Urinary bladder (tissue), 4 donors: ENCODE measurements at places on chromosomes 4 and X. TPM values are rescaled to one million over a fixed set of nuclear protein-coding genes. Genes with fewer than 3 reads are reported as not detected.

GRCh38 chr4:184762100-184762499 is 28.2 kb upstream of the CENPU start:
- no peak for DNase-seq

- DNase-seq = no peak
Measured at GRCh38 chr4:36533944-36534343, 252.5 kb downstream of the DTHD1 start.

DNA sequence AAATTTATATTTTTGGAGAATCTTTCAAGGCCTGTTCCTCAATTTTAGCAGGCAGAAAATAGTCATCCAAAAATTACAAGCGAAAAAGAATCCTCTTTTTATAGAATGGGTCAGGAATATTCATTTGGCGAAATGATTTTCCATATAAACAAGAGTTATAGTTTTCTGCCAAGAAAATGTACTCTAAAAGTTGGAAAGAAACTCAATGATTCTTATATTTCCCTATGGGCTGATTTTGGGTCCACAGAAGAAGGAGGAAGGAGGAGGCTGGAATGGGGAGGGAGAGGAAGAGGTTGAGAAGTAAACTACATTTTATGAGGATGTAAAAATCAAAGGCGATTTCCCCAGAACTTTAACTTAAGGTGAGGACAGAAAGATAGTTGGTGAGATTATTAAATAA is 159.3 kb downstream of the DCAF12L1 start:
- DNase-seq = no peak

DNA sequence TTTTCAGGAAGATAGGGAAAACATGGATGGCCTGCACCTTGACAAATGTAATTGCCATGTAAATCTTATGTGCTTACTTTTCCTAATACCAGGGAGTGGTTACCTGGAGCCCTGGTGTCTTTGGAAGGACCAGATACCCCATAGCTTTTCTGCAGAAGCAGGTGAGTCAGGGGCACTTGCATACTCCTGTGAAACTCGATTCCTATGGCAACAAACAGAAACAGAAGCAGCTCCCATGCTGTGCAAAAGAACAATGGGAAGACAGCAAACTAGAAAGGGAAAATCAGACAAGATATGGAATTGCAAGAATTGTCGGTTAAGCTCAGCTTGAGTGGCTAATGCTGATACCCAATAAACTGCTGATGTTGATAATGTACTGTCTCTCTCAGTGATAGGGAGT is 117.4 kb upstream of the AFF2 start:
- no peak for DNase-seq

DNA sequence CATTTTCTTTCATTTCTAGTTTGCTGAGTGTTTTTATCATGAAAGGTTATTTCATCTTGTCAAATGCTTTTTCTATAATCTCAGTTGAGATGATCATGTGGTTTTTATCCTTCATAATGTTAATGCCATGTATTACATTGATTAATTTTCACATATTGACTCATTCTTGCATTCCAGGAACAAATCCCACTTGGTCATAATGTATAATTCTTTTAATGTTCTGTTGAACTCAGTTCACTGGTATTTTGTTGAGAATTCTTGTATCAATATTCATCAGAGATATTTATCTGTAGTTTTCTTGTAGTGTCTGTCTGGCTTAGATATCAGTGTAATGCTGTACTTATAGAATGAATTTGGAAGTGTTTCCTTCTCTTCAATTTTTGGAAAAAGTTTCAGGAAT is 16.7 kb upstream of the LHFPL1 start:
- no peak for DNase-seq

- DNase-seq = no peak
Measured at GRCh38 chr4:139957986-139958738, 195.8 kb downstream of the MAML3 start.

GRCh38 chr4:48778431-48779094 is 1.5 kb downstream of the FRYL start:
- DNase-seq = no peak

DNA sequence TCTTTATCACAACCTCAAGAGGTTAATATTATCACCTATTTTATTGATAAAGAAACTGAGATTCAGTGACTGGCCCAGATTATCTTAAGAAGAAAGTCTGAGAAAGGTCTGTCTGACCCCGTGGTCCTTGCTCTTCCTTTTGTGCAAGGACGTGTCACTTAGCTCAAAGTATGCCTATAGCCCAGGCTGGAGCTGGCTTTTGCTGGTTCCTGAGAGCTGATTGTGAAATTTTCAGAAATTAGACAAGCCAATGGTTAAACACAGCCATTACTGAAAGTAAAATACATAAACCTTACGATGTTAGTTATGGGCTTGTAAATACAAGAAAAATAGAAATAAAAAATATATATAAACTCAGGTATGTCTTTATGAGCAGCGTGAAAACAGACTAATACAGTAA is 70.1 kb downstream of the CHRNA9 start:
- no peak for DNase-seq

DNA sequence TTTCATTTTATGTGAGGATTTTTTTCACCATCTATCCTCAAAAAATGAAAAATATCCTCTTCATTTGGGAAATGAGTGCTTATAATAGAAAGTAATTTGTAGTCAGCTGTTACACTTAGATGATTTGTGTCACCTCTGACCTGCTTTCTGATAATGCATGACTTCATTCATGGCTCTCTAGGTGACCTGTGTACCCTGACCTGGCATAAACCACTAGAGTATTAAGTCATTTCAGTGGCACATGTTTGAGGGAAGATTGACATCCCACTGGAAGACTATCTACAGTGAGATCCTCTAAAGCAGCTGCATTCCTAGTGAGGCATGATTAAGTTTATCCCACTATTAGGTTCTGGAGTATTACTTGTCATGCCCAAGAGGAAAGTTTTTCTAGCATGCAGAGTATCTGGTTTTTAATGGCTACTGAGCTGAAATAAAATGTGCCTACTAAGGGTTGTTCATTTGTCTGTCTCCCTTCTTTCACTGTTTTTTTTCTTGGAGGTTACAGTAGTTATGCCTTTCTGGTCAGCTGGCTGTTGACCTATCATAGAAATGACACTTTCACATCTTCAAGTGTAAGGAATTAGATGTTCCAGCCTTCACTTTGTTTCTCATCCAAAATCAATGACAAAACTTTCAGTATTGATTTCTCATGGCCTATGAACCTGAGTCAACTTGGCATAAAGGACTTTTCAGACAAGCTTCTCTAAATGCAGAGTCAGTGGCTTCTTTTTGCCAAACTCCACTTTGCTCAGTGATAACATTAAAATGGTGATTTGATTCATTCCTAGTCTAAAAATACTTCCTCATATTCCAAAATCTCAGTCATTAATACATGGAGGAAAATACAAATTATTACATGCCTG is 33.1 kb downstream of the TET2 start:
- DNase-seq = no peak

DNA sequence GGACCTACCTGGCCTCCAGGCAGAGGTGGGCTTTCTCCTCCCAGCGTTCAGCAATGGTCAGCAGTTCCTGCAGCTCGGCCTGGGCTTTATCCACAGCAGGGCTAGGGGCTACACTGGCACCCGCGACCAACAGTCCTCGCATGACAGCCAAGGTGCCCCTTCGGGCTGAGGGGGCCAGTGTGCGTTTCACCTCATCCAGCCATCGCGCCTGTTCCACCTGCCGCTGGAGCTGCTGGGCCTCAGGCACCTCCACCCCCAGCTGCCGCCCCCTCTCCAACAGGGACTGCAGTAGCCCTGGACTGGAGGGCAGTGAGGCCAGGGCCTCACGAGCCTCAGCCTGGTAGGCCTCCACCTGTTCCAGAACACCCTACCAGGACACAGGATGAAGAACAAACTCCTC is 28.3 kb downstream of the KDM5C start:
- no peak for DNase-seq

- no peak for DNase-seq
Measured at GRCh38 chr4:88010966-88011365, 3.5 kb downstream of the PKD2 start.

The UGT2B17 gene
- polyA plus RNA-seq = not detected

The F11 gene
- polyA plus RNA-seq = 0.04 TPM

The FRMPD3 gene
- polyA plus RNA-seq = 0.95 TPM

GRCh38 chr4:82216219-82216618 is 157.6 kb downstream of the HNRNPD start:
- no peak for DNase-seq

The PDGFRA gene
- polyA plus RNA-seq = 189 TPM

The MAGEA11 gene
- not detected for polyA plus RNA-seq

The ZMAT1 gene
- 3.6 TPM for polyA plus RNA-seq

DNA sequence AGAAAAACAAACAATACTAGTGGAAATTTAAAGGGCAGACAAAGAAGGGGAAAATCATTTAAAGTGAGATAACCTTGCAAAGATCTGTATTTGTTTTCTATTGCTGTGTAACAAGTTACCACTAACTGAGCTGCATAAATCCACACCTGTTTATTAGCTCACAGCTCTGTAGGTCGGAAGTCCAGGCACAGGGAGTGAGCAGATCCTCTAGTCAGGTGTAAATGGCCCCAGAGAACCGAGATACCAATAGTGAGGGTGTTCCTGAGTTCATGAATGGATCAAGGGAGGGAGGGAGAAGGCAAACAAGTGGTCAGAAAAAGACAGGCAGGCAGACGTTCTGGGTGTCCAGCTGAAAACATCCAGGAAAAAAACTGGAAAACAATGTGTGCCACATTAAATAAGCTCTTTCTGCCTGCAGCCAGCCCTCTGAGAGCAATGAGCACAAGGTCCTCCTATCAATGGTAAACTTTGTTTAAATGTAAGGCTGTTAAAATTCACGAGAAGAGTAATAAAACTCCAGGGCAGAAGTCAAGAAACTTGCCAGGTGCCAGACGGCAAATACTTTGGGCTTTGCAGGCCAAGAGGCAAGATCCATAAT is 25.0 kb downstream of the ADGRA3 start:
- DNase-seq = no peak

The GAGE12J gene
- polyA plus RNA-seq = not detected

DNA sequence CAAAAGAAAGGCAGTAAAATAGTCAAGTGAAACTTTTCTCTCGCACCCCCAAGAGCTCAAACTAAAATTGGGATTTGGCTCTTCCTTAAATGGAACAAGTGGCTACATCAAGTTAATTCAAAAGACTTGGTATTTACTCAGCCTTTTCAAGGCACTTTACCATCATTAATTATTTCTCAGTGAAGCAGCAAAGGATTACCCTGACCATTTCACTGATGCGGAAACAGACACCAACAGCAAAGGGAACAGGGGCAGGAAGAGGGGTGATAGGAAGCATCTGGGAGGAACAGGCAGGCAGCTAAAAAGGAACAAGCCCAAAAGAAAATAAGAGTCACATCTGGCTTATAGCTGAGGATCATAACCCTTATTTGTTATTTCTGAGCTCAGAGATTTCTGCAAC is 2.7 kb downstream of the SCML2 start:
- DNase-seq = no peak

DNA sequence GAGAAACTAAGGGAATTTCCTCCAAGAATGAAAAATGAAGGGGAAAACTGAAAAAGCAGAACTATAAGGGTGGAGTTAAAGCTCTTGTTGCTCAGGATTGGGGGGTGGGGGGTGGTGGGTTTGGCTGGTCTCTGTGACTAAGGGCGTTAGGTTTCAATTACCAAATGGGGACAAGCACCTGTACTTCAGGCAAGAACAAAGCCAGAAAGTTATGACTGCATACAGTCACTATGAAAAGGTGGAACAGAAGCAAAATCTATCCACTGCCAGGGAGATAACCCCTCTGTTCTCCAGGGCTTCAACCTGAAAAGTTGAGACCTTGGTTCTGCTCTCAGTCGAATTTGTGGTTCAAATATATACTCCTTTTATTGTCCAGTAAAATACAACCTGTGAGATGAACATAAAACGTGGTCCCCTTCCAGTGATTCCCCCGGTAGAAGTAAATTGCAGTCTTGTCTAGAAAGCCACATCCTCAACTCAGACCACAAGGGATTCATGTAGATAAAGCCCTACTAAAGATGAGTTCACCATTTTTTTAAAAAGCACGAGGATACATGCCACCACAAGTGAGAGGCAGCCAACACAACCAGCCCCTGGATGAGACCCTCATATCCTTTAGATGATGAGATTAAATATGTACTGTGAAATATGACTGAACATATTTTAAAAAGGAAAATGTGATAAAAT is 257.1 kb upstream of the RPS6KA3 start:
- no peak for DNase-seq

DNA sequence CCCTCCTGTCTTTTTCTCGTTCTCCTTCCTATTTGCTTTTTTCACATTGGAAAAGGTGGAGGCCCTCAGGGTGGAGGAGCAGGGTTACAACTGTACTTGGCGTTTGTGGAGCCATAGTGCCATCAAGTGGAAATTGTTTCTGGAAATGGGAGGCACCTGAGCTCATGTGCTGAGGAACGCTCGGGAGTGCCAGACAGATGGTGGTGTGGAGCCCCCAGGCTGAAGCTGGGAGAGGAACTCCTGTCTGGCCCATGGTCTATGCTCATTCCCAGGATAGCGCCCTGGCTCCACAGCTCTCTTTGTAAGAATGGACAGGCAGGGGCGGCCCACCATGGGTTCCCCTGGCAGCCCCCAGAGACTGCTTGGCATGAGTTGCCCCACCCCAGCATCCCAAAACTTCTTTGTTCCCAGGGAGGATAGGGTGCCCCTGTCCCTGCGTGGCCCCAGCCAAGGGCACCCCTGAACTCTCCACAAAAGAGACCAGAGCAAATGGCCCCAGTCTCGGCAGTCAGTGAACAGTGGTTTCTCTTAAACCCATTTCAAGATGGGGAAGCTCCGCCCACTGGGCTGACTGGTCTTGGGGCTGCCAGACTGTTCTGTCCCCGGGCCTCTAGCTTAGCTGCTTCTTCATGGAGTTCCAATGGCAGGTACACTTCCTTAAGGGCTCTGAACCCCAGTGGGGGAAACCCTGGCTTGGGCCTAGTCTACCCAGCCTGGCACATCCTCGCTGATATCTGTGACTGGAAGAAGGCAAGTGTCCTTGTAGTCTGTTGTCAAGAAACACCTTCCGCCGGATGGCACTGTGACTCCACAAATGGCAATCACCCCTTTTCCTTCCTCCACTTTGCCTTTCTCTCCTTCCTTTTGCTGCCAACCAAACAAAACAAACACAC is 70.1 kb downstream of the NBDY start:
- DNase-seq = no peak

- no peak for DNase-seq
Measured at GRCh38 chr4:60911127-60911526, 289.0 kb upstream of the ADGRL3 start.

The PCDH7 gene
- polyA plus RNA-seq = 45.3 TPM

DNA sequence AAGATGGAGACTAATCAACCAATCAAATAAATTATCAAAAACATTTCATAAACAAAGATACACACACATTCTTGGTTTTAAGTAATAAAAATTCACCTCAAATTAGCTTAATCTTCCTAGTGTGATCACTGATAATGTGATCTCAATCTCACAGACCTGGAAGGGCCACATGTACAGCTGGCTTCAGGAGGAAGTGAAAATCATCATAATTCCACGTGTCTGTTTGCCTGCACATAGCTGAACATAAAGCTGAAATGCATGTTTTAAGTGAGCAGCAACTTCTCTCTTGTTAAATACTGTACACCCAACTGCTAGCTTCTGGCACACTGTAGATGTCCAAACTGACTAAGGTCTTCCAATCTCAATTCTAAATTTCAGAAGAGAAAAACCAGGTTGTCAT is 53.8 kb downstream of the ARHGAP6 start:
- no peak for DNase-seq

The GIMD1 gene
- not detected for polyA plus RNA-seq

The BBS7 gene
- polyA plus RNA-seq = 13.0 TPM
